ENCODE measurements at places on chromosomes 5 and 9. TPM values are rescaled to one million over a fixed set of nuclear protein-coding genes. Genes with fewer than 3 reads are reported as not detected.

DNA sequence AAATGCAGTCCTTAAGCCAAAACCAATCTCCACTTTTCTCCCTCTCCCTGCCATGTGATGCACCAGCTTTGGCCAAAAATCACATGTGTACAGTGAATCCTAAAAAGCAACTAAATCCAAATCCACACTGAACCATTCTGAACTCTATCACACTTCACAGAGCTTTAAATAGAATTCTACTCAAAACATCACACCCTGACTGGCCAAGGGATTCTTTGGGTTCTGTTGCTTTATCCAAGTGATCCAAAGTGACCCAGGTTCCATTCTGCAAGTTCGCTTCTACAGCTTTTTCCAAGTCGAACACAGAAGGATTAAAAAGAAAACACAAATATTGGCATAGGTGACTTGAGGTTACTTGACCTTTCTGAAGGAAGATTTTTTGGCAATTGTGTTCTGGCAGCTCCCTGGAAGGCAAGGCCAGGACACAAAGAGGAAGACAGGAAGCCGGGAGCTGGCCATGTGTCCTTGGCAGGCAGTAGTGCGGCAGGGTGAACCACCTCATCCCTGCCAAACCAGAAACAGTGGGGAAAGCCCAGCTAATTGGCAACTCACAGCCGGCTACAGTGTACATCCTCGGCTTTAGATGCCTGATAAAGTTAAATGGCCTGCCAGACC is 115.0 kb downstream of the NFIB start:
- H3K4me1 ChIP-seq, result no peaks in the 10 kb centered on the region
- no peaks in the 10 kb centered on the region for H3K27me3 ChIP-seq
- H3K27ac ChIP-seq, result no peak overlapping the region
- no peak overlapping the region for H3K4me3 ChIP-seq
- no peak for DNase-seq
- no peaks in the 10 kb centered on the region for H3K36me3 ChIP-seq

PHF24 gene
- total RNA-seq, result not detected

AP3B1 gene
- total RNA-seq, result 42.2 TPM

DNA sequence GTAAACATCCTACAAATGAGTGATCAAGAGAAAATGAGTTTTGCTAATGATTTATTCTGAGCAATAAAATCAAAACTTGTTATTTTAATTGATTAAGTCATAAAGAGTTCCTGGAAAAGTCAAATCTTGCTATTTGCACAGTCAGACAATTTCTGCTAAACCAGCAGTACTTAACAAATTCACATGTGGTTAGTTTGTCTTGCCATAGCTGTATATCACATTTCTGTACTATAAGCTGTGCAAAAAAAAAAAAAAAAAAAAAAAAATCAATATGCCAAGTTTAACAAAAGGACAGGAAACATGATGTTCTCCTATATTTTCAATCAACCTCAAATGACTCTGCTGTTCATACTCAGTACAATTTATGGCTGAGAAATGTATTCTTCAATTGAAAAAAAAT is 24.9 kb downstream of the POU5F2 start:
- H3K4me1 ChIP-seq, result no peaks in the 10 kb centered on the region
- H3K36me3 ChIP-seq, result no peaks in the 10 kb centered on the region
- no peak for DNase-seq
- H3K27ac ChIP-seq, result no peak overlapping the region

BARHL1 gene
- not detected for total RNA-seq

- no peaks in the 10 kb centered on the region for H3K36me3 ChIP-seq
- no peak overlapping the region for H3K4me3 ChIP-seq
- no peaks in the 10 kb centered on the region for H3K27me3 ChIP-seq
- no peak overlapping the region for H3K27ac ChIP-seq
- no peak for DNase-seq
Observed at GRCh38 chr5:151900891-151901290, 23.8 kb downstream of the GLRA1 start.

DNA sequence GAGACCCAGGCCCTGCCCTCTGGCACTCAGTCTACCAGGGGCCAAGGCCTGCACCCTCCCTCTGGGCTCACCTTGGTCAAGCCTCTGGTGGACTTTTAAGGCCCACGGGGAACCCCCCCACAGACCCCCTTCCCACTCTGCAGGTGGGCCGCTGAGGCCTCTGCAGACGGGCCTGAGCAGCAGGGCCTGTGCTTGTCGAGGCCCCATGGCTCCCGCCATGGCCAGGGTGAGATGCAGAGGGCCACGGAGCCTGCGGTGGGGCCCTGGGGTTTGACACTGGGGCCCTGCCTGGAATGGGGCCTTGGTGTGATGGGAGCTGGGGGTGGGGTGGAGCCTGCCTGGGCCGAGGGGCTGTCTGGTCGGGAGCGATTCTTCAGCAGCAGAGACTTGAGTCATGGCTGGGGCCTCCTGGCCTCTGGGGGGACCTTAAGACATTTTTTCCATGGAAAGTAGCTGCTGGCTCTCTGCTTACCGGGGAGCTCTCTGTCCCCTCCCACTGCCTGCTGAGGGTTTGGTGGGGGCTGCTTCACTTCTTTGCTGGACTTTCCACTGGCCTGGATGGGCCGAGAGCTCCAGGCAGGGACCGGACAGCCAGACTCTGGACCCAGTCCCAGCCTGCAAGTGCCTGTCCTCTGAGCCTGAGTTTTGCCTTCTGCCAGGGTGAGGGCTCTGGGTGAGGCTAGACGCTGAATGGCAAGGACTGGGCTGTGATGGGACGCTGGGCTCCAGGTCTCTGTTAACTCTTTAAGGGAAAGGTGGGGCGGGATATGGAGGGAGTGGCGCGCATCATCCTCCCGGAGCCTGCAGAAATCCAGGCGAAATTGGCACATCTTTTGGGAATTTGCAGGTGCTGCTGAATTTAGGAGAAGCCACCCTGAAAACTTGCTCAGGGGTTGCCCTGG is 132.2 kb downstream of the RXRA start:
- peaks cover 42% of the 10 kb centered on the region for H3K4me1 ChIP-seq
- no peak for DNase-seq
- H3K36me3 ChIP-seq, result no peaks in the 10 kb centered on the region

GRCh38 chr5:84344788-84345187 is 39.9 kb downstream of the EDIL3 start:
- DNase-seq, result no peak
- H3K27me3 ChIP-seq, result no peaks in the 10 kb centered on the region
- no peaks in the 10 kb centered on the region for H3K4me1 ChIP-seq
- H3K27ac ChIP-seq, result no peak overlapping the region
- no peaks in the 10 kb centered on the region for H3K36me3 ChIP-seq
- no peak overlapping the region for H3K4me3 ChIP-seq

DNA sequence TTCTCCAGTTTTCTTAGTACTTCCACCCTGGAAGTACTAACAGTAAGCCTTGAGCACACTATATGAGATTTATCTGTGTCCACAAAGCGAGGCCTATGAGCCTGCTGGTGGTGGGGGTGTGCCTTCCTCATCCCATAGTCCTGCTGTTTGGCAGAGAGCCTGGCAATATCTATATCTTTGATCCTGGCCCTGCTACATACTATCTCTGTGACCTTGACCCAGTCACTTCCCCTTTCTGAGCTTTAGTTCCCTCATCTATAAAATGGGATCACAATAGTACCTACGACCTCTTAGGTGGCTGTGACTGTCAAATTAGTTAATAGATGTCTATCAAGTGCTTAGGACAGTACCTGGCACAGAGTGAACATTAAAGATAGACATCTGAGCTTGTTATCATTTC is 114.6 kb upstream of the SAP30L start:
- H3K4me3 ChIP-seq, result no peak overlapping the region
- peaks cover 3% of the 10 kb centered on the region for H3K4me1 ChIP-seq
- no peaks in the 10 kb centered on the region for H3K27me3 ChIP-seq
- H3K36me3 ChIP-seq, result peaks cover 10% of the 10 kb centered on the region
- H3K27ac ChIP-seq, result no peak overlapping the region

GRCh38 chr5:83711982-83712601 is 8.6 kb downstream of the HAPLN1 start:
- H3K27me3 ChIP-seq, result no peaks in the 10 kb centered on the region
- no peaks in the 10 kb centered on the region for H3K4me1 ChIP-seq
- peak; percentile 68 for DNase-seq
- no peaks in the 10 kb centered on the region for H3K36me3 ChIP-seq
- no peak overlapping the region for H3K4me3 ChIP-seq

C9orf153 gene
- total RNA-seq, result not detected

DNA sequence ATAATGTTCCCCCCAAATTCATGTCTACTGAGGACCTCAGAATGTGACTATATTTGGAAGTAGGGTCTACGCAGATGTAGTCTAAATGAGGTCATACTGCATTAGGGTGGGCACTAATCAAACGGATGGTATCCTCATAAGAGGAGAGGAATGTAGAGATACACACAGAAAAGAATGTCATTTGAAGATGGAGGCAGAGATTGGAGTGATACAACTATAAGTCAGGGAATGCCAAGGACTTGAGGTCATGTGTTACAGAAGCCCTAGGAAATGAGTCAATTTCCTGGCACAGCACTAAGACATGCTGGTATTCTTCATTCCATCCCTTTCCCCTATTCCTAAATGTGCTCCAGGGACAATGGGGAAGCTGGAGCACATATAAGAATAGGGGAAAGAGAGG is 758 bp upstream of the PDCD1LG2 start:
- no peaks in the 10 kb centered on the region for H3K27me3 ChIP-seq
- H3K4me1 ChIP-seq, result no peaks in the 10 kb centered on the region
- no peaks in the 10 kb centered on the region for H3K36me3 ChIP-seq
- no peak overlapping the region for H3K27ac ChIP-seq

GRIA1 gene
- total RNA-seq, result not detected

DNA sequence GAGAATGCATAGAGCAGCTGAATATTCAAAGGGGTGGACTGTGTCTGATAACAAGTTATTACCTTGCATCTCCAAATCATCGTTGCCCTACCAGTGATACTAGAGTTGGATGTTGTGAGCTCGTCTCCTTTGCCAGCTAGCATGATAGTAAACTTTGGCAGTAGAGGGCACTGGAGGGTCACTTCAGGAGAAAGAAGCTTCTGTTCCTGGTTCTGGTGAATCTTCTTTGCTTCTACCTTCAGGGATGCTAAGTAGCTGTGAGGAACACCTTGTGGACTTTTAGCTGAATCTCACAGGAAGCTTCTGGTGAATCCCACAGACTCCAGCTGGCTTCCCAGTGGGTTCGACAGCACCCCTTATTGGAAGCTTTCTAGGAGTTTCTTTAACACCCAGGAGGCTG is 626.6 kb upstream of the SGCD start:
- H3K36me3 ChIP-seq, result no peaks in the 10 kb centered on the region
- no peak overlapping the region for H3K27ac ChIP-seq
- H3K4me3 ChIP-seq, result no peak overlapping the region
- DNase-seq, result no peak
- H3K4me1 ChIP-seq, result no peaks in the 10 kb centered on the region

GRCh38 chr9:110185806-110186205 is 22.2 kb downstream of the C9orf152 start:
- no peak overlapping the region for H3K27ac ChIP-seq
- H3K27me3 ChIP-seq, result peaks cover 5% of the 10 kb centered on the region
- no peak for DNase-seq
- no peaks in the 10 kb centered on the region for H3K36me3 ChIP-seq
- no peaks in the 10 kb centered on the region for H3K4me1 ChIP-seq

DNA sequence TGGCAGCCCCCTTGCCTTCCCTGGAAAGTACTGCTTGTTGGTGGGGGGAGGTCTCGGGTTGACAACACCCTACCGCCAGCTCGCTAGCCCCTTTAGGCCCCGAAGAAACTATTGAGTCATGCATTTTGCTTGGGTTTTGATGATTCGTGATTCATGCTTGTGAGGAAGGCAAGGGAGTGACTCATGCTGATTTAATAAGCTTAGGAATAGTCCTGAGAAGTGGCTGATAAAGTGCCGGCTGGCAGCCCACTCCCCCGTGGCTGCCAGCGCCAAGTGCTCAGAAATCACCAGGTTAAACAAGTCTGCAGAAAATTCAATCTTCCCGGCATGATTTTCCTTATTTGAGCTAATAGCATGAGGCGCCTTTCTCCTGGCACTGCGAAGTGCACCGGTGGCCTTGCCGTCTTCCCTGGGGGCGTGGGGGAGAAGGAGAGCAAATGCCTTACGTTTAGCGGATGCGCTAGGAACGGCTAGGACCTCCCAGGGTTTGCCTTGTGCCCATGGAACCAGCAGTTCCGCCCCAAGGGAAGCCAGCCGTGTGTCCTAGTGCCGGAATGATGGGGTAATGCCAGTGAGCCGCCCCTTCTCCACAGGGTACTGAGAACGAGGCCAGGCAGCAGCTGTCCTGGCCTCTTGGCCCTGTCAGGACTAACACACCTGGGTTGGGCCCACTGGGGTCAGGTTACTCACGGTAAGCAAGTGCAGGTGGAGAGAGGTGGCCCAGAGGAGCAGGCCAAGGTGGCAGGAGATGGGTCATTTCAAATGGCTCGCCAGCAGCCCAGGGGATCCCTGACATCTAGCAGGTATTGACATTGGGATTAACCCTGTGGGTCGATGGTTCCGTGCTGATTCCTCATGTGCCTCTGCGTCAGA is 151.9 kb downstream of the MACROH2A1 start:
- H3K4me1 ChIP-seq, result peaks cover 42% of the 10 kb centered on the region
- H3K4me3 ChIP-seq, result no peak overlapping the region
- no peaks in the 10 kb centered on the region for H3K36me3 ChIP-seq
- no peaks in the 10 kb centered on the region for H3K27me3 ChIP-seq
- peak; percentile 59 for DNase-seq
- H3K27ac ChIP-seq, result peak overlapping the region; percentile 37

FLT4 gene
- total RNA-seq, result 0.47 TPM

ADAMTS13 gene
- total RNA-seq, result not detected

DNA sequence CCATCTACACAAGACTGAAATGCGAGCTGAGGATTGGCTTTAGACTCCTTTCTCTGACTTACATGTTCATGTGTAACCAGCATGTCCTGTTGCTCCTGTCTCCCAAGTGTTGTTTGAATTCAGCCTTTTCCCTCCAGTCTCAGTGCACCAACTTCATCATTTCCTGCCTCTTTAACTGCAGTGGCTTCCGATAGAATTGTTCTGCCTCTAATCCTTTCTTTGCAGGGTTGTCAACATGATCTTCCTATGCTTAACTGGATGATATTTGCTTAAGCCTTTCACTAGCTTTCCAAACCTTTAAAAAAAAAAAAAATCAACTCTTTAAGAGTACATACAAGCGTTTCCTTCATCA is 6.7 kb upstream of the FYB1 start:
- H3K36me3 ChIP-seq, result no peaks in the 10 kb centered on the region
- H3K4me1 ChIP-seq, result peaks cover 4% of the 10 kb centered on the region
- H3K27ac ChIP-seq, result no peak overlapping the region
- no peak overlapping the region for H3K4me3 ChIP-seq

- DNase-seq, result no peak
- H3K27ac ChIP-seq, result no peak overlapping the region
- no peaks in the 10 kb centered on the region for H3K27me3 ChIP-seq
- H3K4me1 ChIP-seq, result no peaks in the 10 kb centered on the region
Observed at GRCh38 chr5:134948911-134949310, 18.8 kb upstream of the CATSPER3 start.

DNA sequence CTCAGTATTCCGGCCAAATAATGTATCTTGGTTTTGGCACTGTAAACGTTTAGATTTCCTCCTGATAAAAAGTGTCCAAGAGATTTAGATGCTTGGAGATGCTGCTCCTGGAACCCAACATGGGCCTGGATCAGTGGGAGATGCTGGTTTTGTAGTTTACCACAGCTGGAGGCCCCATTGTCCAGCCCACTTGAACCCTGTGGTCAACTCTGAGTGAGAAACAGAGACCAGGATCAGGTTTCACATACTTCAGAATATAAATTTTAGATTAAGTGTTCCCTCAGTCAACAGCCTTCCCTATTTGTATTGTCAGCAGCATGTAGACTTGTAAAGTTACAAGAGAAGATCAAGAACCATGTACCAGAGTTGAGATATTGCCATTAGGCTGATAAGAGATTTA is 144.7 kb upstream of the C9orf72 start:
- H3K4me3 ChIP-seq, result no peak overlapping the region
- no peaks in the 10 kb centered on the region for H3K36me3 ChIP-seq
- H3K27me3 ChIP-seq, result no peaks in the 10 kb centered on the region
- DNase-seq, result no peak

Measured in K562 (cell line).